BJ (cell line): ENCODE measurements at places on chromosomes 16 and 17.

GRCh38 chr16:48370229-48370628, 15.0 kb downstream of the SIAH1 start:
- DNase-seq, result no peak

DNA sequence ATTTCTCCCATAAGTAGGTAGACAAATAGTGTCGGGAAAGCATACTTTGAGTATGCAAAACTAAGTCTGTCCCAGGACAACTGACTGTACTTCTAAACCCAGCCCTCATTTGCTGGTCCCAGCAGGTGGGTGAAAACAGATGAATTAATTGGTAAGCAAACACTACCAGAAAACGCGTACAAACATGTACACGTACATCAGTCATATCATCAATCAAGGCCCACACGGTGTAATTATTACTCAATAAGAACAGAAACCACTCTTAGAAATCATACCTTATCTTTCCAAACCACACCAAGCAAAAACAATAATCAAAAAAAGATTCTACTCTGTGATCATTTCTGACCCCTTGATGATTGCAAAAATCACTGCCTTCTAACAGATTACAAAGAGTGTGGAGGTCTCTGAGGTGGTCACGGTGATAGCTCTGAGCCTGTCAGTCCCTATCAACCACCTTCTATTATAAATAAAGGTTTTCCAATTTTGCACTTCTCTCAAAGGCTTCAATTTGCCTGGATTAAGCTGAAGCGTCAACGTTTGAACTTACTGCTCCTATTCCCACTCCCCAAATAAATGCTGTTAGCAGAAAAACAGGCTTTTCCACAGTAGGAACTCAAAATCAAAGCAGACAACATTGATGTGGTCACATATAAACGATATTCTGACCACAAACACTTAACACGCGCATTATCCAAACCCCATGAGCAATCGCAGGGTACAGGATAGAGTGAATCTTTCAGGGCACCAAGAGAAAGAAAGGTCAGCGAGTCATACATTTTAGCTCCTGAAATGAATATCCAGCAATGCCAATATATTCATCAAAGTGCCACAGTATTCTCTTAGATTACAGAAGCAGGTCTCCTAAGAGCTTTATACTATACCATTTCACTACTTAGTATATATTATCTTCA, 211.9 kb downstream of the STX8 start:
- no peak for DNase-seq

- no peak for DNase-seq
Observed at GRCh38 chr17:57443781-57444180, 187.5 kb downstream of the MSI2 start.

DNA sequence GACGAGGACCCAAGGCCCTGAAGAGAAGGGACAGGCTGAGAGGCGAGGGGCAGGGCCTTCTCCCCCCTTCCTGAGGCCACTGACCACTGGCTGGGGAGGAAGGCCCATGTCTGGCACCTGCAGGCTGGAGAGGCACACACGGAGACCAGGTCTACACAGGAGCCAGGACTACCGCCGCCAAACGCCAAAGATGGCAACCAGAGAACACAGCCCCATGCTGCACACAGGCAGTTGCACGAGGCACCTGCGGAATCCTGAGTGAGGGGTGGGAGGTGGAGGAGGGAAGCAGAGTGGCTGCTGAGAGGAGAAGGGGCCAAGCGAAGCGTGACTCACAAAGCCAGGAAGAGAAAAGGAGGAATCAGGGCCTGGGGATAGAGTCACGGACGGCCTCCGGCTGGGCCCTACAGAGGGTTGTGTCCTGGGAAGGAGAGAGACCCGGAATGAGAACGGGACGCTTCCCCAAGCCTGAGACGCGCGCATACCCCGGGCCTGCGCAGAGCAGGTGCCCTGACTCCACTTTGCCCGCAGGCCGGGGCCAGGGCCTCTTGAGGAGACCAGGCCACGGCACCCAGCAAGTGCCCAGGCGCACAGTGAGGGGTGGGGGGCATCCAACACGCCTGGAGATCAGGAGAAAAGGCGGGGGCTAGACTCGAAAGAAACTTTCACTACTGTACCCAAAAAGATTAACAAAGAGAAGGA, 28.7 kb upstream of the C16orf95 start:
- DNase-seq, result no peak

DNA sequence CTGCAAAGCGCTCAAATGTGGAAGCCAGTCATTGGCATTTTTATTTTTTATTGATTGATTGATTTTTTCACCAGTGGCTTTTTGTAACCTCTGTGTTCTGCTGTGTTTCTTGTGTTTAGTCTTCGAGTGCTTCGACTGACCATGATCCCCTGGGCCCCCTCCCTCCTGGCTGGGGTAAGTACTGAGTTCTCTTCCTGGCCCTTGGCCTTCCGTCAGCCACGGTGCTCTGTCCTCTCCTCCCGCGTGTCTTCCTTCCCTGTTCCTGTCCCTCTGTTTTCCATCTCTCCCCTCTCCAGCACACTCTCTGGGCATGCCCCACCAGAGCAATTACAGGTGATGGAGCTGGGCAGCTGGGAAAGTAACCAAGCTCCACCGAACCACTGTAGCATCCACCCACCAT, 25.8 kb upstream of the CLEC18A start:
- no peak for DNase-seq

- no peak for DNase-seq
Observed at GRCh38 chr16:19001788-19002187, 18.1 kb downstream of the TMC7 start.

GRCh38 chr17:19718613-19719354, 2.4 kb upstream of the SLC47A2 start:
- no peak for DNase-seq

GRCh38 chr16:83258366-83258928, 549.3 kb upstream of the HSBP1 start:
- DNase-seq, result no peak

GRCh38 chr16:90020838-90021382, 1.7 kb upstream of the DBNDD1 start:
- no peak for DNase-seq

- DNase-seq, result peak; percentile 97
Observed at GRCh38 chr16:9047689-9048301, 43.6 kb upstream of the HAPSTR1 start.

DNA sequence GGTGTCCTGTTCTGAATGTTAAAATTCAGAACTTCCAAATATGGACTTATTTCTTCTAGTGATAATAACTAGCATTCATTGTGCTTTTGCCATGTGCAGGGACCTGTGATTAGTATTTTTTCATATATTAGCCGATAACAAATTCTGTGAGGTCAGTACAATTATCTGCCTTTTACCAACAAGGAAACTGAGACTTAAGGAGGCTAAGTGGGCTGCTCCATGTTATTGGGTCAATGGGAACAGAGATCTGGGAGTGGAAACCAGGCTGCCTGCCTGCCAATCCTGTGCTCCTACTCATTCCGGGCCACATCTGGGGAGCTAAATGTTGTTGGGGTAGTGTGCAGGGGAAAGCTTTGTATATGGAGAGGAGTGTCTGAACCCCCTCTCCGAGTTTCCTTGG, 3.7 kb downstream of the TMEM106A start:
- no peak for DNase-seq

GRCh38 chr16:12802048-12802447, 1.6 kb downstream of the CPPED1 start:
- DNase-seq, result no peak

GRCh38 chr16:48628359-48628985, 18.5 kb upstream of the N4BP1 start:
- DNase-seq, result no peak

DNA sequence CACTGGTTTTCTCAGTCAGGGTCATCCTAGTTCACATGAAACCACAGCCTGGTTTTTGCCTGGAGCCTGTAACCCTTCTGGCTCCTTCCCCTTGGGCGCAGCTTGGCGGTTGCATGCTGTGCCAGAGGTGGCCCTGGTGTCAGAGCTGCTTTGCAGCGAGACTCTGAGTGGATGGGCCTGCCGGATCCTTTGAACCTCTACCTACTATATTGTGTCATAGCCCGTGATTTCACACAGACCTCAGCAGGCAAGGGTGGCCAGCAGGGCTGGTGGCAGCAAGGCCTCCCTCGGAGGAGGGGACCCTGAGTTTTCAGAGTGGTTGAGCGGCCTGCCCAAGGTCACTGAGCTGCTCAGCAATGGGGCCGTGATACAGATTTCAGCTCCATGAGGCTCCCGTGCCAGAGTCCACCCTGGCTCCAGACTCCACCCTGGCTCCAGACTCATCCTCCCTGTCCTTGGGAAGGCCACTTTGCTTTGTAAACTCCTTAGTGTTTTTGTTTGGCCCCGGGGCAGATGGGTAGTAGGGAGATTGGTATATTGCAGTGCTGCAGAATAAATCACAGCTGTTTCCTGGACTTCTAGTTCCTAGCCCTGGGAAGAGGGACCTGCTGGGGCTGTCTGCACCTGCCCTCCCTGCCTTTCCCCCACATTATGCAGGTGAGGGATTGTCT, 9.7 kb downstream of the MPRIP start:
- DNase-seq, result no peak

DNA sequence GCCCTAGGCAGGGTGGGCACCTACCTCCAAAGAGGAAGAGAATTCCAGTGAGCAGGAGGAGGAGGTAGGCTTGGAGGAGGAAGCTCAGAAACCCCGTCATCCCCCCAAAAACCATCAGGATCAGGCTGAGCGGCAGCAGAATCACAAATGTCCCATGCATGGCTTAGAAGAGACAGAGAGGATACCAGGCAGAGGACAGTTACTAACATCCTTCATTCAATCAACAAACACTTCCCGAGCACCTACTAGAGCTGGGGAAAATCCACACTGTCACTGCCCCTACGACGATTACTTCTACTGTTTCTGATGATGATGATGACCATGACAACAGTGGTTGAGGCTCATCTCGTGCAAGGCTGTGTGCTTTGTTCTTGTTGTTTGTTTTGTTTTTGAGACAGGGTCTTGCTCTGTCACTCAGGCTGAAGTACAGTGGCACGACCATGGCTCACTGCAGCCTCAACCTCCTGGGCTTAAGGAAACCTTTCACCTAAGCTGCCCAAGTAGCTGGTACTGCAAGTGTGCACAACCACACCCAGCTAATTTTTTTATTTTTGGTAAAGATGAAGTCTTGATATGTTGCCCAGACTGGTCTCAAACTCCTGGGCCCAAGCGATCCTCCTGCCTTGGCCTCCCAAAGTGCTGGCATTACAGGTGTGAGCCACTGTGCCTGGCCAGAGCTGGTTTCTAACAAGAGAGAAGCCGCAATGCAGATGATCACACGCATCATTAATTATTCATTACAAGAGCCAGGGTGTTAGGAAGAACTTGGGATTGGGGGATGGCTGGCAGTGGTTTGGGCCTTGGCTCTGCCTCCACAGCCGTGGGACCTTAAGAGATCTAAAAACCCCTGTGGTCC, 18.0 kb downstream of the TMEM114 start:
- DNase-seq, result no peak

DNA sequence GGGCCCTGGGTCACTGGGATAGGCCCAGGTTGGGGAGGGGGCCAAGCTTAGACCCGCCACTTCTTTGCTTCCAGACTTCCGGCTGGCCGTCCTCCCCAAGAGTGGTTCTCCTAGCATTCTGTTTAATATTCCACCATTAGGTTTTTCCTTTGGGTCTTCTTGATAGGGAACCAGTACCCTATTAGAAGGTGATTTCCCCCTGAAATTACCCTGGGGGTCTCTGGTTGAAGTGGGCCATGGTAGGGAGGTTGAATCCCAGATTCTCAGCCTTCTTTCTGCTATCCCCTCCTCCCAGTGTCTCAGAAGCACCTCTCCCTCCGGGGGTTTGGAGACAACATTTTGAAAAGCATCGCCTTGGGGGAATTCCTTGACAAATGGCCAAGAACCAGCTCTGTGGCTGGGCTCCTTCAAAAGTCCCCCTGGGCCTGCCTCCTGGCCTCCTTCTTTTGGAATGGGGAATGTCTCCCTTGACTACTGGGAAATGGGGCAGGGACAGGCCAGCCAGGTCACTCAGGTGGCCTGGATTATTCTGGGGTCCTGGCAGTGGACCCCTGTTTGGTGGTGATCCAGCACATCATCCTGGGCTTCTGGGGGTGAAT, 5.7 kb downstream of the LASP1 start:
- no peak for DNase-seq

DNA sequence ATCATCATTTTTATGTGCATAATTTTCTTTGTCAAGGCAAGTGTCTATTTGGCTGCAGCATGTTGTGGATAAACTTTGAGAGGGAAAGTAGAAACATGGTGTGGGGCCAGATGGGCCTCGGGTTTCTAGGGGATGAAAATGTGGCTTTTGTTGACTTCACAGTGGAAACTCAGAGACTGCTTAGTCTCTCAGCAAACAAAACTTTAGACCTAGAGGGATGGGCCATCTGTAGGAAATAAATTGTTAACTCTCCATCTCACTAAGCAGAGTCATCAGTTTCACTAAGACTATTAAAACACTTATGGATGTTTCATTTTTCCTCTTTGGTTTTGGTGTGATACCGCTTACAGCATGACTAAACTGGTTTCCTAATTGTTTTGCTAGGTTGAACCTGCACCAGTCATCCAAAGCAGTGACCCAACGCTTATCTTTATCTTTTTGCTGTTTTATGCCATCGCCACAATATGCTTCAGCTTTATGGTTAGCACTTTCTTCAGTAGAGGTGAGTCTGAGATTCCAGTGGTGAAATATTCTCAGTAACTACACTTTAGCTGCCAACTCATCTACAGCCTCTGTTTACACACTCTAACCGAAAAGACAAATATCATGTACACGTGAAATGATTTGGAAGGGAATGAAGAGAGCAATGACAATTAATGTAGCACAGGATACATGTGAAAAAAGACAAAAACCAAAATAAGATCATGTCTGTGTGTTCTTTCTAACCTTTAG, 60.6 kb upstream of the CRYM start:
- DNase-seq, result no peak

DNA sequence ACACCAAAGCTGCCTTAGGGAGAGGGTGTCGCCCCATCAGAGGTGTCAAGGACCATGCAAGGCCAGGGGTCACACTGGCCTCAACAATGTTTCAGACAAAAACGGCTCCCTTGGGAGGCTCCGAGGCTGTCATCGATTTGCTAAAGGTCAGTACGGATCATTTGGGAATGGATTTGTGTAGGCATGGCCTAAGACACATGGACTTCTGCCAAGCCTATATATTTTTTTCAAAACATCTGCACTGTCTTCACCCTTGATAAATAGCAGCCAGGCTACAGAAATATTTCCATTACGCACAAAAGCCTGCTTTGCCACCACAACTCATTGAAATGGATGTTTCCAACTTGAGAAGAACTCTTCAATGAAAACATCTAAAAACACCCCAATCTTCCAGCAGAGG, 10.3 kb downstream of the CUEDC1 start:
- DNase-seq, result no peak

DNA sequence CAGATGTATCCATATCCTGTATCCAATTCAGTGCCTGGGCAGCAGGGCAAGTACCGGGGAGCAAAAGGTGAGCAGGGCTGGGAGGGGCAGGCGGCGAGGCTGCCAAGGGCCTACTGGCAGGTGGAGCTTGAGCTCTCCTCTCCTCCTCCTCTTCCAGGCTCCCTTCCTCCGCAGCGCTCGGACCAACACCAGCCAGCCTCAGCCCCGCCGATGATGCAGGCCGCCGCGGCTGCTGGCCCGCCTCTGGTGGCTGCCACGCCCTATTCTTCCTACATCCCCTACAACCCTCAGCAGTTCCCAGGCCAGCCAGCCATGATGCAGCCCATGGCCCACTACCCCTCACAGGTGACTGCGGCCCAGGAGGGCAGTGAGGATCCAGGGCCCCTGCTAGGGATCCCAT, 11.6 kb downstream of the ATXN2L start:
- no peak for DNase-seq
